ENCODE measurements at places on chromosomes 3 and 15.

GRCh38 chr3:141011232-141011996 lies 39.7 kb upstream of the SPSB4 start:
- peak; percentile 67 for DNase-seq

- no peak for DNase-seq
These were observed 508.5 kb downstream of the GABRG3 start for GRCh38 chr15:27479296-27480140.

DNA sequence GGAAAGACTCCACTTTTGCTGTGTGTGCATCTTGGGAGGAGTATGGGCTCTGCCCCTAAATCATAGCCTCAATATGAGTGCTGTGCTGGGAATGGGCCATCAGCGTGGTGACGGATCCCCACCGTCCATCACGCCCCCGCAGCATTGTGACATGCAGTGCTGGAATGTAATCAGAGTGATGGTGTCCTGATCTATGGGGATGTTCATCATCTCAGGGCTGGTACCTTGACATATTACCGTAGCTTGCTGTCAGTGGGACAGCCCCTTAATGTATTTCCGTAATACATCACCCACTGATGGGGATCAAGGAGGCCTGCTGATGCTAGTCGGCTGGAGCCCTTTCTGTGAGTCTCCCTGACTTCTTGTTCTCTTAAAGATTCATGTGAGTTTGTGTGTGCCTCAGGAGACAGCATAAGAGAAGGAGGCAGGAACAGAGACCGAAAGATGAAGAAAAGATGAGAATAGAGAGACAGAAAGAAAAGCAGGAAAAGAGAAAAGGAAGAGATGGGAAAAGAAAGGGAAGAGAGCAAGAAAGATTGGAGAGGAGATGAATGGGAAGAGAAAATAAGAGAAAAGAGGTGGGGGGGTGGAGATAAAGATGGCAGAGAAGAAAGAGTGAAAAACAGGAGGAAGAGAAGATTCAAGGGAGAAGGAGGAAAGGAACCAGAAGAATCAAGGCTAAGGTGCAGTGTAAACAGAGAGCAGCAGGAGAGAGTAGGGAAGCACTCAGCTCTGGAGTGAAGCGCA lies 183.7 kb downstream of the RPLP1 start:
- no peak for DNase-seq

- no peak for DNase-seq
These were observed 2.3 kb upstream of the BMF start for GRCh38 chr15:40110866-40111550.

DNA sequence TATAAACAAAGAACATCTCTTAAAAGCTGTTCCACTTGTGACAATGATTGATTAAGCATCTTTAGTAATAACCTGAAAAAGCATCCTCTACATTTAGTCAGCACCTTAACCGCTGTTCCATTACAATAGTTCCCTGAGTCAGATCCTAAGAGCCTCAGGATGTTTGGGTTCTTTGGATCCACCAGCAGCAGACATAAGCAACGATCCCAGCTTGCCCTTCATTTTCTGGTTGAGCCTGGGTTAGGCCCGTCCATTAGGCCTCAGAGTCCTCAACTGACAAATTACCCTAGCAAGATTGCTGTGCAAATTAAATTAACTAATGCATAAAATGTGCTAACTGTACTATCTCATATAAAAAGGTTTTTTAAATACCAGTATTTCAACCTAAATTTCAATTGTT lies 42.3 kb upstream of the ROBO1 start:
- no peak for DNase-seq

- no peak for DNase-seq
These were observed 144.1 kb downstream of the SOX2 start for GRCh38 chr3:181855825-181856224.

- no peak for DNase-seq
These were observed 62.7 kb upstream of the NR2C2 start for GRCh38 chr3:14884665-14885064.

- no peak for DNase-seq
These were observed 441.4 kb downstream of the CNTN4 start for GRCh38 chr3:2540115-2540514.

DNA sequence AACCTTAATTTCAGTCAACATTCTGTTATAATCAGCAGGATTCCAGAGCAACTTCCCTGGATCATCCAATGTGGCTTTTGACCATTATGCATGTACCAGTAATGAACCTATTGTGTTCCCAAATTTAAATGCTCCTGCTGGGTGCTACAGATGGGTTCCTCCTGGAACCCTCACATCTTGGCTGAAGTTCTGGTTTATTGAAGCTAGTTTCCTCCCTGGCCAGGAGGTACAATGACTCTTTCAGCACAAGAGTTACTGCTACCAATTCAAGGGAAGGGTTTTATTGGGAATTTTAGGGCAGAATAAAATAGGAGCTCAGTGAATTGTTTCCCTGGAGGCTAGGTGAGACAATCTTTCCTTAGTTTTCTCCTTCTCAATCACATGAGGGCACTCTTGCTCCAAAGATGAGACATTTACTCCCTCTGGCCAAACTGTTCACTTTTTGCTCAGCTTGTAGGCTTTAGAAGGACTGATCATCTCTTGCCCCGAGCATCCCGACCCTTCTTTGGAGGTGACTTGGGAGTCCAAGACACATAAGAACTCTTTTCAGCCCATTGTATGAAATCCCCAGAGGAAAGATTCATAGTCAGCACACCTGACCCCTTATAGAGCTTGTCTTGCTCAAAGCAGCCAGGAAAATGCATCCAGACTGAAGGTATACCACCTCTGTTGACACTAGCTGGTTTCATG lies 8.8 kb upstream of the NPHP3 start:
- peak; percentile 38 for DNase-seq

GRCh38 chr3:13580256-13581023 lies 31.5 kb downstream of the FBLN2 start:
- DNase-seq: no peak

DNA sequence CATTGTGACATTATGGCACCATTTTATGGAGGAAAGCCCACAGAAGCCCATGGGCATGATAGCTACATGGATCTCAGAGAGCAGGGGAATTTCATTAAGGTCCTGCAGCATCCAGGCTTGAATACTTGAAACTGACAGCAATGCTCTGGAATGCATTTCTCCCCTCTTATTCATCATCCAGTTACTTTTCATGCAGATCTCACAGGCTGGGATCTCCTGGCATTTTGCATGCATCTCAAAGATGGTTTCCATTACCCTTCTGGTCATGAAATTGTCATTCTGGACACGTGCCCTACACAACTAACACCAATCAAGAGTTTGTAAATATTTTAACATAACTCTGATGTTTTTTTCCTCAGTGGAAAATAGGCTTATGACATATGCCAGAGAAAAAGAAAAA lies 32.4 kb downstream of the VGLL3 start:
- DNase-seq: no peak

- DNase-seq: no peak
These were observed 4.6 kb downstream of the VPS8 start for GRCh38 chr3:184816614-184817013.

DNA sequence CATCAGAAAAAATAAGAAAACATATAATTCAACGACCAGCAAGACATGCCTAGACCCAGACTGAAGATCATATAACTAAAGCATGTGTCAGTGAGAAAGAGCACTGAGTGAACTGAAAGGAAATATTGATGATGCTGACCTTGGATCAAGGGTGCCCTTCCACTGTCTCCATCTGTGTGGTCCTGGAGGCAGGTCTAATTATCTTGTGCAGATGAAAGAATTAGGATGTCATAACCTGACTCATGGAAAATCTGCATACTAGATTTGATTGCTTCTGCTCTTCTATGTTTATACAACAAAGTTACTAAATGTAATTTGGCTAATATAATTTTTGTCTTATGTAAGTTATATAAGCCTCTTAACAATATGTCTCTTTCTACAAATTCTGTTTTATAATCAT lies 264.6 kb upstream of the TGFBR2 start:
- DNase-seq: no peak

DNA sequence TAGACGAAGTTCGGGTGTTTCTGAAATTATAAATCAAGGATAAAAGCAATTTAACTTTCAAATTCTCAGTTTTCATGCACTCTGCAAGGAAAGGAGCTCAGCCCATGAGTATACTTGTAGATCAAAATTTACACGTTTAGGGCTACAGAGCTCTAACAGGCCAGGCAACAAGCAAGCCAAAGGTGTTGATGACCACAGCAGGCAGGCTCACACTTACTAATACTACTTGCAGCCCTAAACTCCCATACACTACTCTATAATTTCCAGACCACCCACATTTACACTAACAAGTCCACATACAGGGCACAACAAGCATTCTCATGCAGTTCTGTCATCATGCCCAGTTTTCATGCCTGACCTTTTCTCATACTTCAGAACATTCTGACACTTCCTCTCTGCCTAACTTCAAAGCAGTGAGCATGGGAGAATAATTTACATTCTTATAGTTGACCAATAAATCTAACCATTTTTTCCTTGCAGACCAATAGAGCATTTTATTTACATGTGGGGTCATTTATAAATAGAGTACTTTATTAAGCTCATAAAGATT lies 124.7 kb upstream of the FRMD4B start:
- DNase-seq: peak; percentile 19

- no peak for DNase-seq
These were observed 419.9 kb upstream of the RARB start for GRCh38 chr3:25007974-25008658.

- no peak for DNase-seq
These were observed 912.7 kb downstream of the TUSC7 start for GRCh38 chr3:117622171-117622841.

- DNase-seq: no peak
These were observed 108.3 kb downstream of the IQSEC1 start for GRCh38 chr3:12964711-12965612.

DNA sequence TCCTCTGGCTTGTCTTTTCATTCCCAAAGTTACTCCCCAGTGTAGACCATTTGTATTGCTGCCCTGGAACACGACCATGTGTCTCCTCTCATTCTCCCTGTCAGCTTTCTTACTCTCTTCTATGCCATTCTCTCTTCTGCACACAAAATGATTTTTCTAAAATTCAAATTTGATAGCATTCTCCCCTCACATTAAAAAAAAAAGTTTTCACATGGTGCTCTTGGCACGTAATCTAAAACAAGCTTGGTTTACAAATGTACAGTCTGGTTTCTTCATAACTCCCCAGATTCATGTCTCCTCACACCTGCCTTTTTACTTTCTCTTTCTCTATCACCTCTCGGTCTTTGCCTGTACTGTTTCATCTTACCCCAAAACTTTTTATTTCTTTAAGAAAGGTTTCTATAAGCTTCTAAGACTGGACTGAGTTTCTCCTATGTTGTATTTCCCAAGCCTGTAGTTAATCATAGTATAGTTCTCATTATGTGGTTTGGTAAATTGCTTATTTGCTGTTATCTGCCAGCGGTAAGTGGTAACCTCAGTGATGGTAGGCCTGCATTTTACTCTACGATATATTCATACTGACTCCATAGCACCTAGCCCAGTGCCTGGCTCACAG lies 31.2 kb downstream of the BCHE start:
- DNase-seq: no peak

DNA sequence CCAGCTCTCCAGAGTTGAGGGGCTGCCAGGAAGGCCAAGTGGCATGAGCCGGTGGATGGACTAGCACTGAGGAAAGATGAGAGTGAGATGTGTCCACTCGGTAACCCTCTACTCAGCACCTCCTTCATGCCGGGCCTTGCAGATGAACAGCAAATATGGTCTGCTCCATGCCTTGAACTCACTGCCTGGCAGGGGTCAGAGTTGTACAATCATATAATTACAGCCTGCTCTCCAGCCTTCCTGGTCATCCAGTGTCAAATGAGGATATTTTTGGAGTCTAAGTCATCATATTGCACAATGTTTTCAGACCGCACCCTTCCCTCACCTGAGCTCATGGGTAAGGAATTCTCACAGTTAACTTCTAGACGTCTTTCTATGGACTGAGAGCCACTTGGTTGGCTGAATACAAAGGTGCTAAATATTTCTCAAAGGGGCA lies 4.9 kb downstream of the MGLL start:
- DNase-seq: no peak

GRCh38 chr3:141485641-141486495 lies 959 bp upstream of the RASA2 start:
- DNase-seq: peak; percentile 19

GRCh38 chr3:4985330-4986174 lies 6.3 kb downstream of the BHLHE40 start:
- no peak for DNase-seq

- no peak for DNase-seq
These were observed 90.4 kb downstream of the SRGAP3 start for GRCh38 chr3:9158865-9159630.

Data from left kidney (tissue), 8 donors.